ENCODE measurements at places on chromosomes 2 and 18.

DNA sequence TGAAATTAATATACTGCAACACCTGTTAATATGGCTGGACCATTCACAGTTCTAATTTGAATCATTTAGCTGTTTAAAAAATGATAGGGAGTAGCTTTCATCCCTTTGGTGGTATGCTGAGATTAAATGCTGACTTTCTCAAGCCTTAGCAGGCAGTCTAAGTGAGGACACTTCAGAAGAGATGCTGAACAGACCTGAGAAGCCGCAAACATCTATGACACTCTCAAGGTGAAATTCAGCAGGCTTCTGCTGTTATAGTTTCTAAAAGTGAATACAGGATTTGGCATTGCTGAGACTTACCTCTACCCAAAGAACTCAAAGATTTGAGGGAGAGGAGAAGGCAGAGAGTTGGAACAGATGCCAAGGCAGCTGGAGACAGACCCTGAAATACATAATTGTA, 431.2 kb upstream of the FAM98A start:
- no peak for DNase-seq

DNA sequence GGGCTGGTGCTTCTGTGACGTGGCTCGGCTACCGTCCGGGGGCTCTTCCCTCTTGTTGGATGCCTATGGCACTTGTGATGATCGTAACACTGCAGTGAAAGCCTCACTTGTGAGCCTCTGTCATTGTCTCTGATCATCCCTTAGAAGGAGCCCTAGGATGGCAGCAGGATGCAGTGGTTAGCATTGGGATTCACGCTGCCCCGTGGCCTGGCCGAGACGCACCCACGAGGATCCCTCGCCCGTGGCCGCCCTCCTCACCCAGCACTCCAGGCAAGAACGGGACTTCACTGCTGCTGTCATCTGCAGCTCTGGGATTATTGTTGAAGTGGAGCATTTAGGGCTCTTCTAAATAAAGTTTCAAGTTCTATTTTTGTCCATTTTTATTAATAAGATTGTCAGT, 46.8 kb upstream of the CTDP1 start:
- DNase-seq, result no peak

DNA sequence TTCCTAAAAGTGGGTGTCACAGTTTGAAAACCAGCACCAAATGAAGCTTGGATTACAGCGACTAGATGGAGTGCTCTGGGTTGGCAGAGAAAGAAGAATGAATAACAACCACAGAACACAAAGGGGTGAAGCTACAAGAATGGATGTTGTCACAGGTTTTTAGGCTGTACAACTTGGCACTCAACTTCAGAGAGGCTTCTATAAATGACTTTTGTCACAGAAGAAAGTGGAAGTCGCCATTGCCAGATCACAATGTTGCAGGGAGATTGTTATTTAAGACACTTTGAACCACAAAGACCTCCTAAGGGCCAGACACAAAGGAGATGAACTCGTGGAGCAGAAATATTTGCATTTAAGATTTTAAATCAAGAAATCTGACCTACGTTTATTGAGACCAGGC, 354.2 kb downstream of the CDH7 start:
- DNase-seq, result no peak

DNA sequence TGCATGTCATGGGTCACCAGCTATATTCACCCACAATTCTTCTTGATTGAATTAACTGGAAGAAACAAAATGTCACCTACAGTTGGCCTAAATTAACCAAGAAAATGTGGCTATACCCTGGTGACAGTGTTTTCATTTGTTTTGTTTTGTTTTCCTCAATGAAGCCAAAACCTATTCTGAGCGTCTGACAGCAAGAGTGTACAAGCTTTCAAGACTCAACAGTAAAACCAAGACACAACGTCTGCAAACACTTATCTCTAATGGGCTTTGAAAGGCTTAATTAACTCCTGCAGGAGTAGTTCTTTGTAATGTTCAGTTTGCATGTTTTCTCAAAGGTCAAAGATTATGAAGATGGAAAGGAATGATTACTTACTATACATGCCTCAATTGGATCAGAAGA, 827.6 kb upstream of the KLHL29 start:
- no peak for DNase-seq

GRCh38 chr18:26091047-26091630, 726 bp upstream of the SS18 start:
- no peak for DNase-seq

GRCh38 chr2:196291873-196292800, 120.8 kb upstream of the STK17B start:
- no peak for DNase-seq

DNA sequence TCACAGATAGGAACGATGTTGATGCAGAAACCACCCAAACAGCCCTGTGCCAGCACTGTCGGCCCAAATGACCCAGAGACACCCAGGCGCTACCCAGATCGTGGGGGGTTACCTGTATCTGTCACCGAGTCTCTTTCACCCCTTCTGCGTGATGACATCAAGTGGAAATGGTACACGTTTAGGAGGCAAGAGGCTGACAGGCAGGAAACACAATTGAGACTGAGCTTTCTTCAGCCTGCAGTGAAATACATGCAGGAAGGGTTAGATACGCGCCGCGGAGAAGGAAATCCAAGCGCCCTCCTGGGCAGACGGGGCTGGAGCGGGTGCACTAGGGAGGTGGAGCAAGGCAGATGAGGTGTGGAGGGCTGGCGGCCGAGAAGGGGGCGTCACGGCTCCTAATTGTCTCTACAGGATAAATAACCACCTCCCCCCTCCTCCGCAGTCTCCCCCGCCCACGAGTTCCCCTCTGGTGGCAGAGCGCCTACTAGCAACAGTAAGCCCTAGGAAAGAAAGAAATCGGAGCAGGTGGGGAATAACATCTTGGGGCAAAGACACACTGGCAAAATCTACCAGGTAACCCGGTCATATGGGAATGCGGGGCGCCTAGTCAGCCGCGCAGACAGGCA, at the start of gene RNF152:
Gene RNF152, minus strand, starts transcription at position 325 of the 626 bp plus-strand sequence. CDS start 76,544 bp downstream, outside the sequence.
- DNase-seq, result peak; percentile 50

- DNase-seq, result no peak
These were observed 1594.6 kb upstream of the SLC39A10 start for GRCh38 chr2:194062401-194062800.

DNA sequence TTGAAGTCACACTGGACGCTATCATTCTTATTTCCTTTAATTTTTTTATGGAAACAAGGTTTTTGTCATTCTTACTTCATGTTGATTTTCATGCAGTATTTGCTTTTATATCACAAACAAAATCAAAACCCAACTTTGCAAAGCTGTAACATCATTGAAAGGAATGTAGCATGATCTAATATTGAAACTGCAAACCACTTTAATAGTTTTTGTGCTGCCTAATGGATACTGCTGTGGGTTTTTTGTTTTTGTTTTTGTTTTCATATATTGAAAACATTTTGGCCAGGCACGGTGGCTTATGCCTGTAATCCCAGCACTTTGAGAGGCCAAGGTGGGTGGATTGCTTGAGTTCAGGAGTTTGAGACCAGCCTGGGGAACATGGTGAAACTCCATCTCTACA, 81.6 kb downstream of the MAP2 start:
- DNase-seq, result no peak

DNA sequence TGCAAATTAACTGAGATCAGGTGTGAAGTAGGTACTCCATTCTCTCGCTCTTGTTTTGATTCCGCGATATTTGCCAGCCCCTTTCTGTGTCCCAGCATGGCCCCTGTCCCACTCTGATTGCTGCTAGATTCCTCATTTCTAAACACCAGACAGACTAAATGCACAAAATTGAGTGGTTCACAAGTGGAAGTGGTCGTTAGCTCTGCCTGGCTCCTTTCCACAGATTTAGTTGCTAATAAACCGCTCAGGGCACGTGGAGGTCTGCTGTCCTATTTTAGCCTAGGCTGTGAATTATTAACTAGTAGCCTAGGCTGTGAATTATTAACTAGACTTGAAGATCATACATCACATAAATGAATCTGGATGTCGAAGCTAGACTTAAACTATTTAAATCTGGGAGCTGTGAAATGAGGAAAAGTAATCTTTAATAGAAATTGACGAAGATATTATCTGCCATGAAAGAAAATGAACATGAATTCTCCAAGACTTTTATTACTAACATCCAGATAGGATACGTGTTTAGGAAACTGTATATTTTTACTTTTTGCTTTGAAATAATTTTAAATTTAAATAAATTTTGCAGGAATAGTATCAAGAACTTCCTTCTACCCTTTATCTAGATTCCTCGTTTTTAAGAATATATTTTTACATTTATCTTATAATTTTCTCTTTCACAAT, 3.7 kb downstream of the IL1RL2 start:
- DNase-seq, result no peak

DNA sequence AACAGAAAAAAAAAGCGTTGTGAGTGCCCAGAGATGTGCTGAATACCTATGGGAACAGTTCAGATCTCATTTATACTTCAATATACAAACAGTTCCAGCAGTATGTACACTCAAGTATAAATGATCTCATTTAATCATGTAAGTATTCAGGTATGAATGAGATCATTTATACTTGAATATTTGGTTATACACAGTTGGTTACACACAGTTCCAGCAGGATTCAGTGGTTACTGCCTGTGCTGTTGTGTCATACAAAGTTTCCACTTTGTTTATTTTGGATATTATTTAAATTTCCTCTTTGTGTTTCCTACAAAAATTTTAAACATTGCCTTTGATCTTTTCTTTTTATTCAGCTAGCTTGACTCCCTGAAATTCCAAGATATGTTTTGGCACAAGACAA, 293.5 kb upstream of the SLC39A10 start:
- DNase-seq, result no peak

GRCh38 chr2:176182671-176183070, 5.8 kb upstream of the HOXD1 start:
- no peak for DNase-seq

- no peak for DNase-seq
These were observed 123.5 kb downstream of the LIPG start for GRCh38 chr18:49685231-49685942.

DNA sequence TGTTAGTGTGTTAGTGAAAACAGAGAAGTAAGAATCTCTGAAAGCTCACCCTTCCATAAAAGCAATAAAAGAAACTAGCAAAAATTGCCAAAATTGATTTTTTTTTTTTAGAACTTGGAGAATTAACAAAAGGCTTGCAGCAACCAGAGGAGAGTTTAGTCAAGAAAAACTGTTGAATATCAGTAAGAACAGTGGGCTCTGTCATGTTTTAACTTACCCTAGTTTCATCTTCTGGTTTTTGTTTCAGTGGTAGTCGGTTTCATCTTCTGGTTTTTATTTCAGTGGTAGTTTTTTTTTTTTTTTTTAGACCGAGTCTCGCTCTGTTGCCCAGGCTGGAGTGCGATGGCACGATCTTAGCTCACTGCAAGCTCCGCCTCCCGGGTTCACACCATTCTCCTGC, 580.9 kb downstream of the NYAP2 start:
- DNase-seq, result no peak

- no peak for DNase-seq
These were observed 24.4 kb upstream of the FTCDNL1 start for GRCh38 chr2:199875400-199875799.
